Activated CD4-positive, alpha-beta T cell treated with anti-CD3 and anti-CD28 coated beads for 1 hour (primary cell): ENCODE measurements at places on chromosomes 7 and 10.

DNA sequence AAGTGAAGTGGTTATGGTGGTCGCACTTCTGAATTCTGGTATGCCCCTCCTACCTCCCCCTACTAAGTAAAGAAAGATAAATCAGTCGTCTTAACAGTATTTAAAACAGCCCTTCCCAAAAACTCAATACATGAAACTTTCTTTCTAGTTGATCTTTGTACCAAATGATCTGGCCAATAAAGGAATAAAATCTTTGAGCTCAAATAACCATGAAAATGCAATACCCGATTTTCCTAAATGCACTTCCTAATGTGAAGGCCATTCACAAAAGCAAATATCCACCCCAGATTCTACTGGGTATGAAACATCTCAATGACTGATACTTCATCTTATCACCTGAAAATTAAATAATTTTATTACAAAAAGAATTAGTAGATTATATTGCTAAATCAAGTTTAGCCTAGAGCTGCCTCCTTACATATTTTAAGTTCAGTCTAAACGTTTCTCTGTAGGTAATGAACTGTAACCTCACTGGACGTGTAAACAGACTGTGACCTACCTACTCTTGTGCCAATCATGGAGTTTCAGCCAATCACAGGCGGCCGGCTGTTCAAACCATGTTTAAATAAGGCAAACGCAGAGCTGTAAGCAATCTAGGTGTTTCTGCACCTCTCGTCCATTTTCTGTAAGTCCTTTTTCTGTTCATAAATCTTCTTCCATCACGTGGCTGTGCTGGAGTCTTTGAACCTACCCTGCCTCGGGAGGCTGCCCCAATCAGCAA, 146.9 kb upstream of the AKR1E2 start:
- DNase-seq, result no peak

DNA sequence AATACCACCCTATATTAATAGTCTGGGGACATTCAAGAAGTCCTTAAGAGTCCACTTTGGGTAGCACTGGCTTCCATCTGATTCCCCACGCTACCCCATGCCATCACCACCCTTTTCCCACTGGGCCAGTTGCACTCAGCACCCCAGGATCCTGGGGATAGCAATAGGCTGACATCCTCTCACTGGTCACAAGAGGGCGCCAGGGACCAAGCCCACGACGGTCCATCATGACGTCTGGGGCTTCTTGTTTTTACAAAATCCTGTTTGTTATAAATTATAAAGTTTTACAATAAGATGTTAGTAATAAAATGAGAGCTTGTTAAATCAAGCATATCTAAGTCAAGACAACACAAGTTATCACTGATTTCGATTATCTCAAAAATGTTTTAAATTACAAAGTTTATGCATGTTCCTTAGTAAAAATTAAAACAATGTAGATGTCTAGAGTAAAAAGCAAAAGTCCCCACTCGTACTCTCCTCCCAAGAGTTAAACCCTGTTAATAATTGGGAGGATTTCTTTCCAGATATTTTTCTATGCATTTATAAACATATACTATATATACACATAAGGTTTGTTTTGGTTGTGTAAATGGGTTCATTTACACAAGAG, 15.4 kb downstream of the GPNMB start:
- peak; percentile 23 for DNase-seq

GRCh38 chr7:20030417-20030816, 186.8 kb downstream of the MACC1 start:
- no peak for DNase-seq

DNA sequence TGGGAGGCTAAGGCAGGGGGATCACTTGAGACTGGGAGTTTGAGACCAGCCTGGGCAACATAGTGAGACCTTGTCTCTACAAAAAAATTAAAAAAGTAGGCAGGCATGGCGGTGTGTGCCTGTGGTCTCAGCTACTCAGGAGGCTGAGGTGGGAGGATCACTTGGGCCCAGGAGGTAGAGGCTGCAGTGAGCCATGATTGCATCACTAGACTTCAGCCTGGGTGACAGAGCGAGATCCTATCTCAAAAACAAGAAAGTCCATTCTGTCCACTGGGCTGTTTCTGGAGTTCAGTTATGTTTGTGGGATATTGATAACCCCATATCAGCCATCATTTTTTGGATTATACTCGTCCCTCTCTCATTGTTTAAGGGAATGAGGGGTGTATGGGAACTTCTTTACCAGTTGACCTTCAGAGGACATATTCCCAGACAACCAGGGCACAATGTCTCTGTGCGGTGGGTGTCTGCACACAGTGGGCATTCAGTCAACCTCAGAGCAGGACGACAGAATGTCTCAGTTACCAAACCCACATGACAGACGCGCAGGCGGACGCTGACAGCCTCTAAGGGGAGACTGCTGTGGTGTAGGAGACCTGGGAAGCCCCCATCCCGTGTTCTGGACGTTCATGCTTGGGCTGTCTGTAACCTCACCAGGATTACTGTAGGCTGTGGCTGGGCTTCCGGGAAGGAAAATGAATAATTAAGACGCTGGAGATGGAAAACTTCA, 69.4 kb downstream of the CARD11 start:
- no peak for DNase-seq

GRCh38 chr10:13784067-13784466, 197.3 kb downstream of the PRPF18 start:
- DNase-seq, result no peak
